ENCODE measurements at places on chromosomes 5 and 9.

GRCh38 chr5:68418201-68418600, 202.6 kb downstream of the PIK3R1 start:
- no peak for DNase-seq

DNA sequence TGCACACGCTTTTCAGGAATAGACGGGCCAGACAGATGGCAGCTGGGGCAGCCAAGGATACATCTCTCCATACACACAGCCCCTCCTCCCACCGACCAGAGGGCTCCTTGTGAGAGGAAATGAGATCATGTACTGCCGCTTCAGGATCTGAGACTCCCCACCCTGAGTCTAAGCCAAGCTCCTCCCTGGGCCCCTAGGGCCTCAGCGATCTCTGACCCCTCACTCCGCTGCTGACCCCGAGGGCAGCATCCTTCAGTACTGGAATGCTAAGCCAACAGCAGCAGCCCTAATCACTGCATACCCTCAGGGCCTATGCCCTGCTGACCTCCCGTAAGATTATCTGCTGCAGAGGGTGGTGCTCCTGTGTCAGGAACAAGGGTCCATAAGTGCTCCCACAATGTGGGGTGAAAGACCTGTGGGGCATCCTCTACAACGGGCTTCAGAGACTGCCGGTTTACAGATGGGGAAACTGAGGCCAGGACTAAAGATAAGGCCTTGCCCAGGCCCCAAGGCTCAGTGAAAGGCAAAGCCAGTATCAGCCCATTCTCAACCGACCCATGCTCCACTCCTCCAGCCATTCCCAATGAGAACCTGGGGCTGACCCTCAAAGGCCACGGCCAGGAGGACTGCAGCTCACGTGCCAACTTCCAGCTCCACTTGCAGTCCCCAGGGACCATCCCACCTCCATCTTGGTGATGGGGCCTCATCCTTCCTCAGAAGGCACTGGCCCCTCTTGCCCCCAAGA, 37.5 kb downstream of the BICD2 start:
- no peak for DNase-seq

DNA sequence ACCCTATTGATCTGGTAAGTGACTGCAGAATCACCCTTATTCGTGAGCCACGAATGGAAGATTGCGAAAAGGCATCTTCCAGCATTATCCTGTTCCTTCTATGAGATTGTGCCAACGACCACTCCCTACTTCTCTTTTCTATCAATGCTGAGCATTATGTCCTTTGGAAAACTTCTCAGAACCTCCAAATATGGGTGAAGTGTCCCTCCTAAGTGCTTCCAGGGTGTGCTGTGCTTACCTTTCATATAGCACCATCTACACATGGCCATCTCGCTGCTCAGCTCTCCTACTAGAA, 14.7 kb upstream of the LCP2 start:
- DNase-seq = no peak

- DNase-seq = no peak
Observed at GRCh38 chr9:105052346-105052745, 124.4 kb upstream of the ABCA1 start.

GRCh38 chr9:114427644-114428043, 39.9 kb upstream of the AKNA start:
- no peak for DNase-seq

DNA sequence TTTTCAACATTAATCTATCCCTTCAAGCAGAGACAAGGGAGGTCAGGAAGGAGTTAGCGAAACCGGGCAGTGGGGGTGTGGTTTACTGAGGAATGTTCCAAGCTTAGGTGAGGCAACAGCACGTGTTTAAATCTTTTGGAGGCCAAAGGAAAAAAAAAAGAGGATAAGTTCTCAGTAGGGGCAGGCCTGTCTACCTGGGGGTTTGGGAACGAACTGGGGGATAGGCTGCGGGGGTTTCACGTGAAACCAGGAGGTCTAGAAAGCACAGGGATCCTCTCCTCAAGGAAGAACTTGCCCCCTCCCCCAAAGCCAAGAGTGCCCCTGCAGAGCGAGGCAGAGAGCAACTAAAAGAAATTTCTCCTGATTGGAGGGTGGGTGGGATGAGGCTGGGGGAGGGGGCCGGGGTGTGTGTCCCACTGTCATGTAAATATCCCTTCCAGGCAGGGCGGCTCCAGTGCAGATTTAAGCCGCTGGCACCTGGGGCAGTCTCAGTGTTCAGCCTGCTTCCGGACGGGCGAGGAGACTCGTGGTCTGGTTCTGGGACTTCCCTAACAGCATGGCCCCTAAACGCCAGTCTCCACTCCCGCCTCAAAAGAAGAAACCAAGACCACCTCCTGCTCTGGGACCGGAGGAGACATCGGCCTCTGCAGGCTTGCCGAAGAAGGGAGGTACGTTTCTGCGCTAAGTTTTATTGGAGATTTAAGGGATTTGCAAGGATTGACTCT, 5.5 kb upstream of the SET start:
- DNase-seq = no peak

DNA sequence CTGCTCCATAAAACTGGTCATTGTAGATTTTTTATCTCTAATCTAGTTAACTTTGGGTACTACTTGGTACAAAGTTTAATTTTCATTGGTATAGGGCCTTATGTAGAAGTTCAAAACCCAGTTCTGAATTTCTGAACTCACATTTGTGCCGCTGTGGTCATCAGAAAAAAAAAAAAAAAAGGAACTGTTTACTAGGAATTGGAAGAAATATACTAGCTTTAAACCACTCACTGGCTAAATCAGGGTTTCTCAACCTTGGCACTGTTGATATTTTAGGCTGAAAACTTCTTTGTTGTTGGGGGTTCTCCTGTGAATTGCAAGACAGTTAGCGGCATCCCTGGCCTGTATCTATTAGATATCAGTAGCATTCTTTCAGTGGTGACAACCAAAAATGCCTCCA, 4.1 kb upstream of the ZFYVE16 start:
- DNase-seq = no peak

- no peak for DNase-seq
Observed at GRCh38 chr9:126033956-126034355, 286.8 kb downstream of the PBX3 start.

- no peak for DNase-seq
Observed at GRCh38 chr5:28305891-28306290, 1267.5 kb upstream of the CDH9 start.

DNA sequence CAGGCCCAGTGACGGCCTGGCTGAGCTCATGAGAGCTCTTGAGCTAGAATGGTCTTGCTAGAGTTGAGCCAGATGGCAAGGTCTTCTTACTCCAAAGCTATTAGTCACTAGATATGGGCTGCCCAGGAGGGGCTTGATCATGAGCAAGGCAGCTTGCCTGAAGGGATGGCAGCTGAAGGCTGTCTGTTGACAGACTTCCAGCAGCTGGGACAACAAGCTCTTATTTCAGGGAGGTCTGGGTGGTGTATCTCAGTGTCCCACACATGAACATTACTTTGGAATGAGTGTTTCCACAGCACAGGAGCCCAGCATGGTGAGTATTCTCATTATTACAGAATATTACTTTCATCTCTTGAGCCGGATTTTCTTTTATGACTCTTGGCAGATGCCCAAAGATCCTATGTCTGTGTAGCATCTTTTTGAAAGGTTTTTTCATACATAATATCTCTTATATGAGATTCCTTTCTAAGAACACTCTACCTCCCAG, 414.1 kb downstream of the ARHGEF28 start:
- no peak for DNase-seq

GRCh38 chr9:122392714-122393113, 21.9 kb downstream of the PTGS1 start:
- no peak for DNase-seq

DNA sequence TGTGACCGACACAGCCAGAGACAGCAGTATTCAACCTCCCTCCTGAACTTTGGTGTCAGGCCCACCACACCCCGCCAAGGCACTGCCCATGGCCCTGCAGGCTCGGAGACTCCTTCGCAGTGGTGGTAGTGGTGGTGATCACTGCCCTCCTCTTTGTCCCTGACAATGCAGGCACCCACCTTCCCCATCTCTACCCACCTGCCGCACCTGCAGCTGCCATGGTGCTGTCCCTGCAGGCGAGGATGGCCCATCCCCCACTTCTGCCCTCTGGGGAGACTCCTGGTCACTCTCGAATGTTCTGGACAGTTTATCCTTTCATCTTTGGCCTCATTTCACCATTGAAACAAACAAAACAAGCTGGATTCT, 4.4 kb upstream of the IL4 start:
- no peak for DNase-seq

- peak; percentile 2 for DNase-seq
Observed at GRCh38 chr5:97297063-97297703, 114.1 kb upstream of the RIOK2 start.

DNA sequence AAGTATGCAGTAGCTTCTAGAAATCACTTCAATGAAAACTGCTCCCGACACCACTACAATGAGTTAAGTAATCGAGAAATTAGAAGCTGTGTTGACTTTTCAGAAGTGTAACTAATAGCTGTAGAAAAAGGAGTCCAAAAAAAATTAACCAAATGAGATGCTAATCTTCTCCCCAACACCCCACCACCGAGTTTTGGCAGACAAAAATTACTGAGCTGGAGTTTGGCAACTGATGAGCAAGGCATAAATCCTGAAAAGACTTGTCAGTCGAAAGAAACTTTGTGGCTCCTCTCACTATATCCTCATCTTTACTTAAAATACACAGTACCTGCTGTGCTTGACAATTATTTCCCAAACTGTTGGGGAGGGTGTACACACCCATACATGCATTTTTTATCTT, 191.9 kb downstream of the EBF1 start:
- DNase-seq = no peak

GRCh38 chr5:139808481-139809330, 13.1 kb downstream of the PSD2 start:
- no peak for DNase-seq

DNA sequence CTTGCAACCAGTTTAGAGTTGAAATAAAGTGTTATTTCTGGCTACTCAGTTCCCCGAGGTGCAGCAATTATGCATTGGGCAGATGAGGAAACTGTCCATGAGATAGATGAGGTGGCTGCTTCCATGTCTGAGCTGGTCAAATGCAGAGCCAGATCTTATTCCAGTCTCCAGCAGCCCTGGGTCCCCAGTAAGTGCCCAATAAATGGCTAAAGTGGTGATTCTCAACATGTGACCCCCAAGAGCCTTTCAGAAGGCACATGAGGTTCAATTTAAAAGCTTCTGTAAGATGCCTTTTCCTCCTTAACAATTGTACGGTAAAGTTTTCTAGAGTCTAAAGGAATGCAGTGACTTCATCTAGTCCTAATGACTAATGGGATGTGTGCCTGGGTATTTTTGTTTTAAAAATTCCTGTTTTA, 17.5 kb downstream of the ATOX1 start:
- DNase-seq = no peak

DNA sequence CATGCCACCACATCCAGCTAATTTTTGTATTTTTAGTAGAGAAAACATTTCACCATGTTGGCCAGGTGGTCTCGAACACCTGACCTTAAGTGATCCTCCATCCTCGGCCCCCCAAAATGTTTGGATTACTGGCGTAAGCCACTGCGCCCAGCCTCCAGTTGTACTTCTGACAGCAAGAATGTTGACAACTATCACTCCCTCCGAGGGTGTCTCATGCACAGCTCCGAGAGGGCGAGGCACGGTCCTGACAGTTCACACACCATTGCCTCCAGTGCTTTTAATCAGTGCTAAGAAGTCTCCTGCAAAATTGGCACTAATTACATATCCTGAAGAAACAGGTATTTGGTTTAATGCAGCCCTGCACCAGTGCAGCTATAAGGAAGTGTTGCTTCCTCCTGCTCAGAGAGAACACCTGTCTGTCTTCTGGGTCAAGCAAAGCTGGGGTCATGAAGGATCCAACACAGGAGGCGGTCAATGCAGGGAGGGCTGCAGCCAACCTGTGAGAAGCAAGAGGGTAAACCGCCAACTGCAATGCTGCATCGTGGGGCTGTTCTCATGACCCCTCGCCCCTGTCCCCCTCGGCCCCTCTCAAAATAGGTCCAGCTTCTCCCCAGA, 184.0 kb downstream of the MED10 start:
- no peak for DNase-seq

DNA sequence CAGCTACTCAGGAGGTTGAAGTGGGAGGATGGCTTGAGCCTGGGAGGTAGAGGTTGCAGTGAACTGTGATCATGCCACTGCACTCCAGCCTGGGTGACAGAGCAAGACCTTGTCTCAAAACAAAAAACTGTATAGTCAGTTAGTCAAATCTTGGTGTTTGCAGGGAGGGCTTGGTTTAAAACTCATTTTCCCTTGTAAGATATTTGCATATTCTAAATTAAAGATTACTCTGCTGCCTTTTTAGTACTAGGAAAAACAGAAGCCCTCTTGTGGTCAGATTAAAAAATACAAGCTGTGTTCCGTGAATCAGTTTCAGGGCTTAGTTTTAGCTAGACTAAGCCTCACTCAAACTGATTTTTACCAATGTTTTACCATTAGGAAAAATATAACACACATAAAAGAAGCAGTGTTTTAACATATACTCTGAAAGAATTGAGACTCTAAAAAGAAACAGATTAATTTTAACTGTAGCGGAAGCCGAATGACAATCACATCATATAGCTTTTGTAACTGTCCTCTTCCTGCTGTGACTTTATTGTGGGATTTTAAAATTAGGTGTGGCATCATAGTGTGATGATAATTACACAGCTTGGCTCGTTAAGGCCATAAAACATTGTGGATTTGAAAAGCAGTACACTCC, 84.9 kb upstream of the BASP1 start:
- DNase-seq = peak; percentile 7

- DNase-seq = no peak
Observed at GRCh38 chr9:6424940-6425339, 11.9 kb downstream of the UHRF2 start.

GRCh38 chr5:96195123-96195522, 233.5 kb upstream of the ELL2 start:
- DNase-seq = no peak

DNA sequence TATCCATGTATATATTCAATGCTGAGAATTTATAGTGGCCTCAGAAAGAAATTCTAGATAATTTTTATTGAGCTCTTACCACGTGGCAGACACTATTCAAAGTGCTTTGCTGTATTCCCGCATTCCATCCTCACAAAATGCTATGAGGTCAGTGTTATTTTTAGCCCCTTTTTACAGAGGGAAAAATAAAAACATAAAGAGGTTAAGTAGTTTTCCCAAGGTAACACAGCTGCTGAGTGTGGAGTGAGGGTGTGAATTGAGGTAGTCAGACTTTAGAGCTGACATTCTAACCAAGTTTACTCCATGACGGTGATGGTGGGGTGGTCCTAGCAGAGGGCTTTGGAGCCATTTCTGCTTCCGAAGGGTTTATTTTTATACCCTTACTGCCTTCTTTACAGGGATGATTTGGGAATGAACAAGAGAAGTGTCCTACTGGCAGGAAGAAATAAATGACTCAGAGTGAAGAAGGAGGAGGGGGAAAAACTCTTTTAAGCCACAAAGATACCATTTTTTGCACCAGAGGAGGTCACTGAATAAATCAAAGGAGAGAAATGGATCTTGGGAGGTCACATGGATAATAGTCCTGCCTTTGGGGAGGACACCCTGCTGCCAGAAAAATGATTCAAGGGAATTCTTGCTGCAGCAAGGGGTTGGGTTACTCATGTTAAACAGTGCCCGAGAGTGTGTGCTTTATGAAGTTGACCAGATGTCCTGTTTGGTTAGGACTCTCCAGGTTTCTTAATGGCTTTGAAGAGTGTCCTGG, 76.1 kb downstream of the HMHB1 start:
- DNase-seq = no peak
